ENCODE measurements at places on chromosomes 12 and 14.

- DNase-seq = no peak
Measured at GRCh38 chr12:51884676-51885229, 3.1 kb upstream of the ANKRD33 start.

DNA sequence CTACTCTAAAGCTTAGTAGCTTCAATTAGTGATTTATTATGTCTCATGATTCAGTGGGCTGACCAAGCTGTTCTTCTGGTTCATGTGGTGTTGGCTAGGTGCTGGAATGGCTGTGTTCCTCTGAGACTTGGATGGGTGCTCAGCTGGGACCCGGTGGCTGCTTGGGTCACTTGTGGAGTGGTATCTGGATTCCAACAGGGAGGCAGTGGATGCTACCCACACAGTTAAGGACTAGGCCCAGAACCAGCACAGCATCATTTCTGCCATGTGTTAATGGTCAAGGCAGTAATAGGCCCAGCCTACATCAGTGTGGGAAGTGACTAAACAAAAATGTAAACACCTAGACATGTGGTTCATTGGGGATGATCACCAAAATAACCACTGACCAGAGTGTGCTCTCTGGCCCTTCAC is 72.2 kb downstream of the FGD4 start:
- no peak for DNase-seq

GRCh38 chr12:3130057-3130830 is 53.1 kb downstream of the TSPAN9 start:
- no peak for DNase-seq

DNA sequence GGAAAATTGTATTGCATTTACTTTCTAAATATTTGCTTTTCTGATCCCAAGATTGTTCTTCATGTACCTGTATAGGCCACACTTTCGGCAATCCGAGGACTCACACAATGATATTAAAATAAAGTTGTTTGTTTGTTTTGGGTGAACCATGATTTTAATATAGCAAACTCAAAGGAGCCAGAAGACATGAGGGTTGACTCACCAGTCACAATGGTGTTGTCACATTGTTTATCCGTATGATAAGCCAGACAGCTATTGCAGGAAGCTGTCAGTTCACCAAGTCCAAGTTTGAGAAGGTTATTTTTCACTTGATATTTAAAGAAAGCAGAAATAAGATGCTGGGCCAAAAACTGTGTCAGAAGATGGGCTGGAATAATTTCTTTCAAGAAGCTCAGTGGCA is 67.1 kb upstream of the CPM start:
- no peak for DNase-seq

DNA sequence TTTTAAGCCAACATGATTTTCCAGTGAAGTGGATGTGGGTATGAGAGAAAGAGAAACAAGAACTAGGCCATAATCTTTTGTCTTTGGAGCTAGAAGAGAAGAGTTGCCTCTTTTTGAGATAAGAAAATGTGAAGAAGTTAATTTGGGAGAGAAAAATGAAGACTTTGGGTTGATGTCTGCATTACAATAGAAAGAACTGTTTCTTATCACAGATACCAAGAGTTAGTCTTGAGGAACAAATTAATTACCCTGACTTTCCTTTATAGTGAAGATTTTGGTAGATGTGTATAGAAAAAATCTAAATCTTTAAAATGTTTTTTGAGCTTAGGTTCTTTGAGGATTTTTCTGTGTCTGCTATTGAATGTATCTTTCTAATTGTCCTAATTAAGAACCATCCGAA is 4.2 kb downstream of the A2M start:
- DNase-seq = no peak

All from fibroblast of the conjunctiva (primary cell).